ENCODE measurements at places on chromosomes 7 and 10.

GRCh38 chr7:147146169-147146568 is 1029.6 kb downstream of the CNTNAP2 start:
- DNase-seq = no peak

GRCh38 chr10:52652431-52653262 is 119.9 kb downstream of the MBL2 start:
- DNase-seq = no peak

- peak; percentile 90 for DNase-seq
Measured at GRCh38 chr10:110007701-110008517, at the start of gene ADD3. Gene ADD3, plus strand, starts transcription at chr10:110007984. Its CDS starts 92,670 bp downstream, at chr10:110100654.

DNA sequence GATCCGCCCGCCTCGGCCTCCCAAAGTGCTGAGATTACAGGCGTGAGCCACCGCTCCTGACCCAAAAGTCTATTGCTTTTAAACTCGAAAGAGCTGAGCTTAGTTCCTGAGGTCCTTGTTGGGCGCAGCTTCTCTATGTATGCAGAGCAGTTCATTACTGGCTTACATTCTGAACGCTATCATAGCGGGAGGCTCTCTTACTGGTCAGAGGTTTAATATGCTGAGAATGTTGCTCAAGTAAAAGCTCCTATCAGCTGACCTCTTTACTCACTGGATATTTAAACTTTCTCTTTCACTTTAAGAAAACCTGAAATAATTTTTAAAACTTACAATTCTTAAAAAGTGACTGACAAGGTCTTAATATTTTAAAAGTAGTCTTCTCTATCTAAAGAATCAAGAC is 160.8 kb upstream of the WNT16 start:
- no peak for DNase-seq

All from stimulated activated CD8-positive, alpha-beta memory T cell treated with anti-CD3 and anti-CD28 coated beads, Interleukin-7, amount 100 ng/mL, for 1 hour (primary cell).